ENCODE measurements at places on chromosomes 11 and 22.

DNA sequence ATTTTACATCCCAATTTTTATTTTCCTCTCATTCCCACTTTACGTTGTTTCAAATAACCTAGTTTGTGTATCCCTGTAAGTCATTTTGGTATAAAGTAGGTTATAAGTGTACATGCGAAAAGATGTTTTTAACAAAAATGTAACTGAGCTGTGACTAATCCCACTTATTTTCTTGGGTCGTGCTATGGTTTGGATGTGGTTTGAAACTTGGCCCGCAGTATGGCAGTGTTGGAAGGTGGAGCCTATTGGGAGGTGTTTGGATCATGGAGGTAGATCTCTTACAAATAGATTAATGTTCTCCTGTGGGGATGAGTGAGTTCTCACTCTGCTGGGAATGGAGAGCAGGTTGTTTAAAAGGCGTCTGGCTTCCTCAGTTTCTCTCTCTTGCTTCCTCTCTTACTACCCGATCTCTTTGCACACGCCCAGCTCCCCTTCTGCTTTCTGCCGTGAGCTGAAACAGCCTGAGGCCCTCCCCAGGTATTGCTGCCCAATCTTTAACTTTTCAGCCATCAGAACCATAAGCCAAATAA lies 7.2 kb downstream of the RPL27A start:
- no peak for DNase-seq

DNA sequence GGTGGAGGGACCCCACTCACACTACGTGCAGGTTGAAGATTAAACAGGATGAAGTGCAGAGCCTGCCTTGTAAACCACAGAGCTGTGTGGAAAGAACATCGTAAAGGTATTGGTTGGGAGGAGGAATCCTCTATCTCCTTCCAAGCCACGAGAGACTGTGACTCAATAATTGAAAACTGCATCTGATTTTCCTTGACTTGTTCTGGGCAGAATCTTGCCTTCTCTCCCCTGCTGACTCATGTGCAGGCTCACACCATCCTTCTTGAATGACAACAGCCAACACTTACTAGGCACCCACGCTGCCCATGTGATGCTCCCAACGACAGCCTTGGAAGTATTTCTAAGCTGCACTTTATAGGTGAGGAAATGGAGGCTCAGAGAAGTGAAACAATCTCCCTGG lies 563.0 kb downstream of the MIAT start:
- no peak for DNase-seq

DNA sequence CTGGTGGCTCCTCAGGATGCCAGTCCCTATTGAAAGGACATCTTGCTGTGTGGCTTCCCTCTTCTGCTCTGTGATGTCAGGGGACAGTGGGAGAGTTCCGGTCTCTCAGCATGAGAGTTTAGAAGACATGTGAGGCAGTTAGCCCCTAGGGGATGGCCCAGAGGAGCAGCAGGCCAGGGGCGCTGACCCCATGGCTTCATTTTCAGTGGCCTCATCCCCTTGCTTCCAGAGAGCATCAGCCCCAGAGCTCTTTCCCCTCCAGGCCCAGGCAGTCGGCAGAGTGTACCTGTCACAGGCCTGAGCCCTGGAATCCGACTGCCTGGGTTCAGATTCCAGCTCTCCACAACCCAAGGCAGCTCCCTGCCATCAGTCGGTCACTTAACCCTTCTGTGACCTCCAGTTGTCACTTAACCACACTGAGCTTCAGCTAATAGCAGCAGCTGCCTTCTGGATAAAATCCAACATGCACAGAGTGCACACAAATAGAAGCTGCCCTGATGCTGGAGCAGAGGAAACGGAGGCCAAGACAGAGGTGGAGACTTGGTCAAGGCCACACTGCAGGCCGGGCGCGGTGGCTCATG lies 14.1 kb upstream of the LRRC10B start:
- DNase-seq = no peak

DNA sequence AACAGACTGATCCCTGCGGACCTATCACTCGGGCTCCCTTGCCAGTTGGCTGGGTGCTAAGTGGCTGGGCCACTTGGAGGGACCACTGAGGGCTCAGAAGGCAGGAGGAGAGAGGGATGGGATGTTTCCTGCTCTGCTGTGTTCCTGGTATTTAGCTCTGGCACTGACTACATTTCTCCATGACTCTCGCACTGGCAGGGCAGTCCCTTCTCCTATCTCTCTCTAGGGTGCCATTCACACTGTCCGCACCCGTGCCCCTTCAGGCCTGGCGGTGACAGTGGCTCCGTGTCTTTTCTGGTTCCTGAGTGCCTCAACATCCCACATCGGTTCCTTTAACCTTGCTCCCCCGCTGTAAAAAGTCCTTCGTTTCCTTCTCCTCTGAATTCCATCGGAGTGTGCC lies 31.6 kb upstream of the CECR2 start:
- DNase-seq = no peak

- DNase-seq = no peak
Observed at GRCh38 chr11:84923489-84923888, 703.7 kb downstream of the DLG2 start.

DNA sequence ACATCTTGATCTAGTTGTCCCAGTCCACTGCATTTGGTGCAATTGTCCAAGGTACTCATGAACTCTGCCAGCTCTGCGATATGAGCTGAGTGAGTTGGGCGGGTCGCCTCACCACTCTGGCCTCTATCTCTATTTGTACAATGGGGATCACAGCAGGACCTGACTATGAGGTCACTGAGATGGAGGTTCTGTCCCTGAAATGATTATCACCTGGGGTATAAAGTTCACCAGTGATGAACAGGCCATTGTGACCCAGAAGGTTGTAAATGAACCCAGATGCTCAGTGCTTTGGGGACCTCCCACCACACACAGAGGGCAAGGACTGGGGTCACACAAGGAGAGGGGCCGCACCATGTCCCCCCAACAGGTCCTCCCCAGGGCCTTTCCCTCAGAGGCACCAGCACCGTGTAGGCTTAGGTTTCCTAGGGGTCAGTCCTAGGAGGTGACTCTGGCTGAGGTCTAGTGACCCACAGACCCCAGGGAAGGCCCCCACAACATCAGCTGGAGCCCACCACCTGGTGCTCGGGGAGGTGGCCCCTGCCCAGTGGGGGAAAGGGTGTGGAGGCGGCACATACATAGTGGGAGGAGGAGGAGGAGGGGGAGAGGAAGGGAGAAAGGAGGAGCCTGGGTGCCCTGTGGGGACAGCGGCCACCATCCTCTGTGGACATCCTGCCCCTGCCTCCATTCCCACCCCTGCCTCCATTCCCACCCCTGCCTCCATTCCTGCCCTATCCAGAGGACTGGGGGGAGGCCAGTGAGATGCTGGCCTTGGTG lies 25.0 kb upstream of the IGLL1 start:
- no peak for DNase-seq

DNA sequence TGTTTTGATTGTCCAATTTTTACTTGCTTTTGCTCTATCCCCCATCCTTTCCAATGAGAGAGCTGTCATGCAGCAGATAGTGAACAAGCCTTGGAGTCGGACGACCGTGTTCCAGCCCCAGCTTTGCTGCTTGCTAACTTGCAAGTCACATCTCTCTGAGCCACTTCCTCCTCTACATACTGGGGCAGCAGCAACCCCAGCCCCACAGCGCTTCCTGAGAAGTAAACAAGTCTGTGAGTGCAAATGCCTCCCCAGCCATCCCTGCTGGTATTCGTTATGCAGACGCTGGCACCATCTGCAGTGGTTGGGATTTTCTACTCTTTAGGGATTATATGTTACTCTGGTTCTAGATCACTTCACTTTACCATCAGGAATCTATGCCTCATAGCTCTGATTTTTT lies 35.0 kb downstream of the TPBGL start:
- DNase-seq = peak; percentile 68

DNA sequence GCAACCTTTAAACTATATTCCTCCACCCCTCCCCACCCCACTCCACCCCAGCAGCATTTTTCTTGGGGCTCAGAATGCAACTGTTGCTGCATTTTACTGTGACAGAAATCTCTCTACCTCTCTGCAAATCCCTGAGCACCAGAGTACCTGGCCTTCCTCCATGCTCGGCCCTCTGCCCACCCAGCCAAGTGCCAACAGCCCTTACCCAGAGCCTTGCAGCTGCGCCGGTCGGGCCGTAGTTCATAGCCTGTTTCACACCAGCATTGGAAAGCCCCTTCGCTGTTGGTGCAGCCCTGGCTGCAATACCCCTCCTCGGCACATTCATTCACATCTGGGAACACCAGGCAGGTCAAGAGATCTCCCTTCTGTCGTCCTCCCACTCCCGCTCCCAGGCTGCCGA lies 23.4 kb downstream of the LRP4 start:
- no peak for DNase-seq

DNA sequence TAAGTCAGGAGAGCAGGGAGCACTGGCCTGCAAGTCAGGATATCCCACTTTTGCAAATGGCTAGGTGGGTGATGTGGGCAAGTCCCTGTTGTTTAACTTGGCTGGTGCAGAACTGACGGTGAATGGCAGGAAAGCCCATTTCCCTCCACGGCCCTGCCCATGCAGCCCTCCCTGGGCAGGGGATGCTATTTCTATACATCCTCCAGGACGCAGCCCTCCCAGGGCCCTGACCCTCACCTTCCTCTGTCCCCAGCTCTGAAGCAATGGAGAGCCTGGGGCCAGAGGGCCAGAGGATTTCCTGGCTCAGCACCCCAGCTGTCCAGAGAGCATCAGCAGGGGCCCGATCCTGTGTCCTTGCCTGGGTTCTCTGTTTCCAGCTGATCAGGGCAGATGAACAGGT lies 91.3 kb downstream of the TSPAN18 start:
- DNase-seq = no peak

GRCh38 chr22:37371491-37371890 lies 55.8 kb downstream of the ELFN2 start:
- no peak for DNase-seq

DNA sequence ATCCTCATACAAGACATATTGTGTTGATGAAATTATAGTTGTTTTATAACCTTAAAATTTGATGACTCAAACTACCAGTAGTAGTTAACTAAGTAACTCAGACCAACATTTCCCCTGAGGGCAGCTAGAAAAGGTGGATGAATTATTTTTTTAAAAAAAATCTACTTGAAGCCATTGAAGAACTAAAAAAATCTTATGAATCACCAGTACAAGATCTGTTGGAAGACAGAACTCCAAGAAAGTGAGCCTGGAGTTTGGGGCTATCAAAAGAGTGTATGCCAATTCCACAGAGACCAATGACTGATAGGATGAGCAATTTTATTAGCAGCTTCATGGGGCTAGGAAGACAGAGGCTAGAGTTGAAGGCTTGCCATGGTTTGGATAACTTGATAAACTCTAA lies 72.4 kb downstream of the CYP2R1 start:
- DNase-seq = no peak
